NCI-H1417 (cell line): ENCODE measurements at places on chromosomes 1 and 21.

GRCh38 chr1:3914911-3915310 lies 14.8 kb upstream of the C1orf174 start:
- DNase-seq: no peak

GRCh38 chr1:248821641-248822040 lies 4.1 kb downstream of the SH3BP5L start:
- no peak for DNase-seq

DNA sequence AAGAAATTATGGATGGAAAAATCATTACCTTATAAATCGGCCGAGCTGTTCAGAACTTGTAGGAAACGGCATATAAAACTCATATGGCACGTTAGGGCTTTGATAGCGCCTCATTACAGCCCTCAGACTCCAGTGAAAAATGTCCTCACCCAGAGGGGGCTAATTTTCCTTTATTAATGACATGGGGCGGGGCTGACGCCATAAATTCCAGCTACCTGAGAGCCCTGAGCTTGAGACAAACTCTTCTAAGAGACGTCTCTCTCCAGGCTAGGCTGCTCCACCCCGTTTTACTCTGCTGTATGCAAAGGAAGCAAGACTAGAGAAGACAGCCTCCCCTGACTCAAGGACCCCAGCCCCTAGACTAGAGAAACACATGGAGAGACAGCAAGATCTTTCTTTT lies 149.4 kb downstream of the TRABD2B start:
- DNase-seq: no peak

DNA sequence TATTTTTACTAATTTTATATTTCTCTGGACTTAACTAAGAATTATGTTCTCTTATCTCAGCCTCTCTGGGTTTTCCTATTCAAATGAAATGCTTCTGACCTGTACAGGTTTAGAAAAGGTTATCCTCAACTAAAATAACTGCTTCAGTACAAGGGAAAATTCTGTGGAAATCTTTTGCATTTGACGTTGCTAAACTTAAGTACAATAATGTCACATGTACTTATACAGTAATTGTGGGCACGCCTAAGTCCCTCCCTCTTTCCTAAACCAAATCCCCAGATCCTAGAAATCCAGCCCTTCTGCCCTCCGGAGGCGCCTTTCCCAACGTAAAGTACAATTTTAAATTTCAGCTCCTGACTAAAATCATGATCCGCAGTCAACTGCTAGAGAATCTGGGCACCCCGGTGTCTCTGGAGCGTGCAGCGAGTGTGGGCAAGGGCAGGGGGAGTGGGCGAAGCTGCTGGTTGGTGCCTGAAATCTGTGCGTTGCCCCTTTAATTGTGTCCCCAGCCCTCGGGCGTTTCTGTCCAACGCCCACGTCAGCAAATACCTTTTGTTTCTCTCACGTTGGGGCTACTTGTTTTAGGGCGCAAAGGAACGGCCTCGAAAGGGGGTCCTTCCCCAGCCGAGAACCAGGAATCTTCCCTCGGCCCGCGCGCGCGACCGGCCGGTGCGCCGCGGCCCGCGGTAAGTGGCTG lies at the start of gene ZBTB8A:
Gene ZBTB8A (plus strand): TSS at position 541 of the 697 bp plus-strand sequence. CDS start 53,505 bp downstream, outside the sequence.
- peak; percentile 87 for DNase-seq

DNA sequence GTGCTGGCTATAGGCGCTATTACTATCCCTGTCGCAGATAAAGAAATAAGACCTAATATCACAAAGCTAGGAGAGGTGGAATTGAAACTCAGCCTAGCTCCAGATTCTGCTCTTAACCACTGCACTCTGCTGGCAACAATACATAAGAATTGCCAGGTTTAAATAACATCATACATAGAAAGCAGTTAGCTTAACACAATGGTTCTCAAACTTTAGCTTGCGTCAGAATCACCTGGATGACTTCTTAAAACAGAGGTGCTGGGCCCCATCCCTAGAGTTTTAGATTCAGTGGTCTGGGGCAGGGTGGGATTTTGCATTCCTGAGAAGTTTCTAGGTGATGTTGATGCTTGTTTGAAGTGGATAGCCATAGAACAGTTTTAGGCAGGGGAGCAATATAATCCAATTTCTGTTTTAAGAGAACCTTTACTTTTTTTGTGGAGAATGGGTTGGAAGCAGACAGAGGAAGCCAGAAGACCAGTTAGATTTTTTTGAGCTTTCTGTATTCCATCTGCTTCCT lies 1.1 kb upstream of the POMGNT1 start:
- no peak for DNase-seq

- DNase-seq: no peak
Observed at GRCh38 chr1:60502506-60502905, 428.9 kb upstream of the C1orf87 start.

GRCh38 chr1:215458562-215458961 lies 108.5 kb upstream of the KCTD3 start:
- no peak for DNase-seq

GRCh38 chr1:218600968-218601367 lies 255.8 kb downstream of the TGFB2 start:
- no peak for DNase-seq

- no peak for DNase-seq
Observed at GRCh38 chr1:160823296-160823695, 27.3 kb downstream of the LY9 start.

GRCh38 chr1:232101231-232101630 lies 474.6 kb downstream of the DISC1 start:
- no peak for DNase-seq
